ENCODE measurements at places on chromosomes 3 and 15.

DNA sequence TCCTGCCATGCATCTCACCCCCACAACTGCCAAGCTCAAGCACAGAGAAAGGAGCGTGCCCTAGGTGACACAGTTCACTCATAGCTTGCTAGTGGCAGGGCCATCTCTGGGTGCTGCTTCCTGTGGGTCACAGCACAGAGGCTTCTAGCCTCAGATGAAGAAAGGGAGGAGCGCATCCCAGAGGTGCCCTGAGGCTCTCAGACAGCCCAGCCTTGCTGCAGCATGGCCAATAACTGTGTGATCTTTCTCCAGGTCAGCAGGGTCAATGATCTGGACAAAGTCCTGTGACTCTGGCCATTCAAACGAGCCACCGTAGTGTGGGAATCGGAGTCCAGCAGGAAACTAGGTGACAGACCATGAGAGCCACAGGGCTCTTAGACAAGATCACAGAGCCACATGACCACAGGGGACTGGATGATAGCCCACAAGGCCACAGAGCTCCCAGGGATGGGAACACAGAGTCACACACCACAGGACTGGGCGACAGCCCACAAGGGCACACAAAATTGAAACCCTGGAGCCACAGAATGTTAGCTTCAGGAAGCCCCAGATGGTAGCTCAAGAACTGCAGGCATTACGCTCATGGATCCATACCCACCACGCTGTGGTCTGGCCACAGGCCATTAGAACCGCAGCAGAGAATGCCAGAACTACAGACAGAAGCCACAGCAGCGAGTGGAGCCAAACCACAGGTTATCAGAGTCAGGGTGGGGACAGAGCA lies 25.9 kb upstream of the GRIP2 start:
- DNase-seq, result no peak

GRCh38 chr15:29880341-29880740 lies 58.1 kb upstream of the TJP1 start:
- no peak for DNase-seq

DNA sequence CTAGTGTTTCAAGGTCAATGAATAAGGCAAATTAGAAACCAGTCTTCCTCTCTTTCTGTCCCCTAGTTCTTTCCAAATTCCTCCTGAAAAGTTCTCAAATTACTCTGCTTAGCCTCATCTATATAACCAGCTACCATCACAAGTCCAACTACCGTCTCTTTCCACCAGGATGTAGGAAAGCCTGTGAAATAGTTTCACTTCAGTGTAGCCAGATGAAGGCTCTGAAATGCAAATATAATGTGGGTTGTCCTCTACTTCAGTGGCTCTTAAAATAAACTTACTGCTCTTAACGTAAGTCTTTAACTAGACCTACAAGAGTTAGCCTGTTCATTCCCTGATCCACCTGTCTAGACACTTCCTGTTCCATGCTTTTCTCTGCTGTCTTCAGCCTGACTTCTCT lies 827.7 kb downstream of the ROBO1 start:
- DNase-seq, result no peak

DNA sequence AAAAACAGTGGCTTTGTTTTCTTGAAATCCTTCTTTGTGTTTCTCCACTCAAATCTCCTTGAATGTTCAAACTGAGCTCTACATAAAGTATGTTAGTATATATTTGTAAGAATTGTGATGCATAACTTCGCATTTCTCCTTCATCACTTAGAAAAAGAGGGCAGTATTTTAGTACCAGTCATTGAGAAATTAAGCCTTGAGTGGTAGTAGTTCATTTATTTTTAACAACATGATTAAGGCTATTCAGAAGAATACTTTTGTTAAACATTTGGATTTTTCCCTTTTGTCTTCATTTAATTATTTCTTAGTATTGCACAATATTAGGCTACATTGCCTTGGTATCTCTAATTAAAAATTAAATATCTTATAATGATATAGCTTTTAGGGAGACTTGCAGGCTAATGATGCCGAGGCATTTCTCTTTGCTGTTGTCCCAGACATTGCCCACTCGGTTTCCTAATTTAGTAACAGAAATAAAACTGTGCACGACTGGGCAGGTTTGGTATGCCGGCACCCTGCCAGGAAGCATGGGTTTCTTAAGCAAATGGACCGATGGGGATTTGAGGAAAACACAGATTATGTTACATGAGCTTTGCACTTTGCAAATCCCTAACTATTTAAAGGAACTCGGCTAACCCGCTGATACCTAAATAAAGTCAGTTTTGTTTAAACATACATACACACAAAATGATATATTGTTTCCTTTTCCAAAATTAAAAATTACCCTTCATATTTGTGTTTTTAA lies 54.7 kb downstream of the LRRC28 start:
- DNase-seq, result no peak

- no peak for DNase-seq
These were observed 60.7 kb upstream of the ALDH1A3 start for GRCh38 chr15:100818927-100819326.

GRCh38 chr3:99972380-99973104 lies 141.8 kb downstream of the FILIP1L start:
- no peak for DNase-seq

DNA sequence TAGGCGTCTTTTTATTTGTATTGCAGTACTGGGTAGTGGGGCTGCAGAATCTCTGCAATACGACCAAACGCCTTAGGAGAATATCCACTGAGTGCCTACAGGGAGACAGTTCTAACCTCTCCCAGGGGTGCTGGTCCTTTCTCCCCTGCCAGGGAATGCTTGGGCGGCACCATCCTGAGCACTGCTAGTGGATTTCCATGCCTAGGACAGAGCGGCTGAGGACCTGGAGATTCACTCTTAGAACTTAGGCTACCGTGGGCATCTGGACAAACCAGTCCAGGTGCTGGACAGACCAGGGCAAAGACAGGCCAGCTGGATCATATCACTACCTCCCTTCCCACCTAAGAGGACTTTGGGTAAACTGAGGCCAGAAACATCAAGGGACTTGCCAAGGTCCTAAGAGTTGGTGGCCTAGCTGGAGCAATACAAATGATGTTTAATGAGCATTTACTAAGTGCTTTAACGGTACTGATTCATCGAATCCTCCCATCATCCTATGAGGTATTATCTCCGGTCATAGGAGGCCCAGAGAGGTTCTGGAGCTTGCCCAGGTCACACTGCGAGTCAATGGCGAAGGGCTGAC lies 902 bp downstream of the TMEM44 start:
- DNase-seq, result no peak

GRCh38 chr15:59150185-59150584 lies 45.2 kb downstream of the CCNB2 start:
- no peak for DNase-seq

DNA sequence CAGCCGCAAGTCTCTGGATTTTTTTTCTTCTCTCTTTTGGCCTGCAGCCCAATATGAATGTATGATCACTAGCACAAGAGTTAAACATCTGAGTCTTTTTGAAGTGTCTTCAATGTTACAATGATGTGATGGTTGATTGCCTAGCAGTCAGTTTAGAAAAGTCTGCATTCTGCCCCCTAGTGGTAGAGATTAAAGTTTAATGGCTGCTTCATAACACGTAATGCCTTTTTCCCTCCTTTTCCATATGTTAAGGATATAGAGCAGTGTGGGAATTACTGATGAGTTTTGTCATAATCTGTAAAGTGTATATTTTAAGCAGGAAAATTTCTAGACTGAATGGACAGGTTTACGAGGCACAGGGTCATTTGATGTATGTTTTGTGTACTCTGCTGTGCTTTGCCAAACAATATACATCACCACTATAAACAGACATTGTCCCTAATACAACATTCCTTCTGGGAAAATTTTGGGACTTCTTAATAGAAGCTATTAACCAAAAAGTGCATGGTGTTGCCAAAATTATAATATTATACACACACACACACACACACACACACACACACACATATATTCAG lies 1038.5 kb upstream of the NR2F2 start:
- DNase-seq, result no peak
